ENCODE measurements at places on chromosomes 13 and 19.

- DNase-seq, result no peak
These were observed 22.1 kb downstream of the FBN3 start for GRCh38 chr19:8127311-8127710.

- DNase-seq, result no peak
These were observed 131.9 kb downstream of the ITGBL1 start for GRCh38 chr13:101584331-101584730.

DNA sequence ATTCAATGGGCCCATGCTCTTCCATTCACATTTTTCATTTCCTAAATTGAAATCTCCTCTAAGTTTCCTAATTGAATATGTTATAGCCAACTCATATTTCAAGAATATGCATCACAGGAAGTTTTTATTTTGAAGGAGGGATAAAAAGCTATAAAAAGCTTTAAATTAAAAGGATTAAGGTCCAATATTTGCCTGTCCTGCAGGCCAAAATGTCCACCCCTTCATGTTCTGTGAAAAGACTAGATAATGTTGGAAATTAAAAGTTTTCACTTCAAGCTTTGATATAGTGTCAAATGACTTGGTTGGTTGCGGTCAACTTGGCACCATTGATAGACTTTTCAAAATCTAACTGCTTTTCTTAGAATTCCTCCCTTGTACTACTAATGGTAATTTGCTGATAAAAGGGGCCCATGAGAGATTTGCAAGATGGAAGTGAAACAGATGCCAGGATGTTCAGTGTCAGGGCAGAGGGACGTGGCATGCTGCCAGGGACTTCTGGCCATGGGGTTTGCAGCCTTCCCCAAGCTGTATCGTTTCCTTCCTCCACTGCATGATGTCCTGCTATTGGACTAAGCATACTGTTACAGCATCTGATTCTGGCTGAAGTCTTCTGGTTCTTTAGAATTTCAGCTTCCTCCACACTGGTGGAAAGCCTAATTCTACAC, 547.3 kb upstream of the MIR17HG start:
- DNase-seq, result no peak

DNA sequence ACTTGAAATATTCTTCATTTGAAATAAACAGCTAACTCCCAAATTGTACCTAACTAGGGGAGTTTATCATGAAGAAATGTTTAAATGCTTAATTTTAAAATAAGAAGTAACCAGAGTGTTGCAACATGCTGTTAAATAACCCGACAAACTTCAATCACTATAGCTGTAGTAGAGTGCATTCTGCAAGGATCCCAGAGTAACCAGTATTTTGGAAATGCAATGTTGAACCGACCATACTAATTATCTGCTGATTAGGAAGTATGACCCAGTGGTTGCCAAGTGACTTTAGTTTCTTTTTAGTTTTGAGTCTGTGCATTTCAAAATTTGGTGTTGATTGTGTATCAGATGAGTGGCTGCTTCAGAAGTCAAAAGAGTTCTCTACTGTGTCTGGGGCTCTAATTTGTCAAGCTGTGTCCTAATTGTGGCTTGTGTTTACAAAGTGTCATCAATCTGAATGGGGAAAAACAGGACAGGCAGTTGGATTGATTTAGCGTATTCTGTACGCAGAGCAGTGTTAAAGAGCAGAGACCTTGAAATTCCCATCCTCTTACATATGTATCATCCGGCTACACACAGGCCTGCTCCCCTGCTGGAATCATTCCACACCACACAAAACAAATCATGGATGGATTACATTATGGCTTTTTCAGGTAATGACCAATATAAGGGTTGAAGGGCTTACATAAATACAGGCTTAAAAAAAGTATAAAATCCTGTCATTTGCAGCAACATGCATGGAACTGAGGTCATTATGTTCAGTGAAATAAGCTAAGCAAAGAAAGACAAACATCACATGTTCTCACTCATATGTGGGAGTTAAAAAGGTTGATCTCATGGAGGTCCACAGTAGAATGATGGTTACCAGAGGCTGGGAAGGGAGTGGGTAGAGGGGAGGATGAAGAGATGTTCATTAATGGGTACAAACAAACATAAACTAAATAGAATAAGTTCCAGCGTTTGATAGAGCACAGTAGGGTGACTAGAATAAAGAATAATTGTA, 351.5 kb downstream of the KLF12 start:
- peak; percentile 16 for DNase-seq

DNA sequence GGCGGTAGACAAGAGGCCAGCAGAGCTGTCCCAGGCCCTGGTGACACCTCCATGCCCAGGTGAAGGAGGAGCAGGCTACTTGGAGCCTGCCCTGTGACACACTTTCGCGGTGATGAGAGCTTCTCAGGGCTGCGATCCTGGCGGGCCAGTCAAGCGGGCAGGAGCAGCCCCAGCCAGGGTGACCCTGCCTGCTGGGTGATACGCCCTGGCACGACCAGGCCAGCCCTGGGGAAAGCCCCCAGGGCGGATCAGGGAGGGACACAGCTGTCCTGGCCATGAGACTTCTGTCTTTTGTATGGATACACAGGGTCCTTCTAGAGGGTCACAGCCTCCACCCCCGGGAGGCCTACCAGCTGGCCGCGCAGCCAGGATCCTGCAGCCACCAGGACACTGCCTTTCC, 13.1 kb downstream of the DNM2 start:
- DNase-seq, result no peak

GRCh38 chr19:50252111-50252886, 48.9 kb downstream of the MYH14 start:
- no peak for DNase-seq

- DNase-seq, result no peak
These were observed 66.4 kb downstream of the ZAR1L start for GRCh38 chr13:32248801-32249200.

GRCh38 chr19:43224855-43225253, 19.4 kb upstream of the PSG4 start:
- DNase-seq, result no peak

DNA sequence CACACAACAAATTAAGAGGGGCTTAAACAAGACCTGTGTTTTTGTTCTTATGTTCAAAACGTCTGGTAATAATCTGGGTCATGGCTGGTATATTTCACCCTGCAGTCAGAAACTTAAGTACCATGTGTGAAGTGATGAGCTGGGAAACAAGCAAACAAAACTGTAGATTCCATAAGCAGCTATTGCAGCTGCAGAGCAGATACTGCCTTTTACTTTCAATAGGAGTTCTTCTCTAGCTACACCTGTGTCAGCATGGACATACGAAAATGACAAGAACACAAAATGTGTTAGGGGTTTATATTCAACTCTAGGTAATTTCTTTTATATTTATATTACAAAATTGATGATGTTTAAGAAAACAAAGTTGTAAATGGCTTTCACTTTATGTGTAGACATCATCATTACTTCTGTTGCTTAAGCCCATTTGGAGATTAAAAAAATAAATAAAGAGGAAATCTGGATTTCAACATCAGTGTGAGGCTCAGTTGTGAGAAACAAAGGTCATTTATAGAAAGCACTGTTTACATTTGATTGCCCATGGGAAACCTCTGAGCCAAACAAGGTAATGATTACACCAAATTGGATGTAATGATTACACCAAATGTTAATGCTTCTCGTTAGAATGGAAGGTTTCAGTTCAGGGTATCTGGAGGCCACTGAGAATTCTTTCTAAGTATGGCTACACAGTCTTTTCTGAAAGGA, 451.0 kb upstream of the SLC10A2 start:
- peak; percentile 44 for DNase-seq

GRCh38 chr13:91085127-91085526, 262.4 kb upstream of the MIR17HG start:
- no peak for DNase-seq

DNA sequence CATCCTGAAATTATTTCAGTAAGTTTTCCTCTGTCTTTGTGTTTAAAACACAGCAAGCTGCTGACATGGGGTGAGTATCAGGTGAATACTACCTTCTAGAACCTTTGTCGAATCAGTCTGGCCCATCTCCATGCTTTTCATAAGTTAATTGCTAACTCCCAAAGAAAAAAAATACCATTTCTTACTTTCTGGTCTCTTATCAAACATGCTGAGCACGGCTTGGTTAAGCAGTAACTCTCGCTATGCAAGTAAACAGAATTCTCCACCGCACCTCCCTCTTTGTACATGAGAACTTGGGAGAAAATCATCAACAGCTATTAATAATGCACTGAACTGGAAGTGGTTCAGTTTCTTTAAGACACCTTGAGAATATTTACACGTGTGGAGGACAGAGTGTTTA, 88.6 kb downstream of the FGF9 start:
- DNase-seq, result no peak

GRCh38 chr13:71460211-71460610, 406.8 kb downstream of the DACH1 start:
- DNase-seq, result no peak

GRCh38 chr19:4130744-4131438, 7.0 kb upstream of the MAP2K2 start:
- no peak for DNase-seq

DNA sequence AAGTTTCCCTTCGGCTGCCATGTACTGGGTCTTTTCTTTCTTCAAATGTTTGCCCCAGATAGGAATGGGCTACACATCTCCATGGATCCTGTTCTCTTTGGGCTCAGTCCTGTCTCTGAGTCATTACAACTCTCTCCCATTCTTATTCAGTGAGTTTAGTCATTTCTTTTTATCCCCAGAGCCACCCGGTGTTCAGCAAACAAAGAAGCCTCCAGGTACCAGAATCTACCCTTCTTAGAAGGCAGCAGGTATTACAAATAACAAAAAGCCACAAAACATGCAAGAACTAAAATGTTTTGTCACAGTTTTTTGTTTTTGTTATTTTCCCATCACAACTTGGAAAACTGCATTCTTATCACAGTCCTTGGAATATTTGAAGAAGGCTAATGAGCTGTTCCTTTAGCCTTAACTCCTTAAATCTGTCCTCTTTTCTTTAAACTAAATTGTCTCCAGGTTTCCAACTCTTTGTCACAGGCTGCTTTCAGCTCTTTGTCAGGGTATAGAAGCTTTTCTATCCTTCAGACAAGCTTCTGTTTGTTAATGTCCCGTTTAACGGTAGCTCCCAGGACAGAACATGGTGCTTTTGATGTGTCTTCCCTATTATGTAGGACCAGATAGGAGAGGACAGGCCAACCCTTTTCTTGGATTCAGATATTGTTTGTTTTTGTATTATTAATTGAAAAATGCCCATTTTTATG, 215.5 kb upstream of the HTR2A start:
- no peak for DNase-seq

DNA sequence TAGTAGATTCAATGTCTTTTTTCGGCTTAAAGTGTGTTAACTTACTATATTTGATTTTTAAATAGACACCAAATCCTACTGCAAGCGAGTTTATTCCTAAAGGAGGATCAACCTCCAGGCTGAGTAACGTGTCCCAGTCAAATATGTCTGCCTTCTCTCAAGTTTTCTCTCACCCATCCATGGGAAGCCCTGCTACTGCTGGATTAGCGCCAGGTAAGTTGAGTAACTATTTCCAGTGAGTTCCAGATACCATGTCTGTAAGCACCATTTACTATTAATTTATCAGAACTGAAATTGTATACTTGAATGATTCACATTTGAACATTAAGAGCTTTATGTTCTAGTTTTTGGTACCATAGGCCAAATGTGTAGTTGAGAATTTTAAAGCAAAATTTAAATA, 81.8 kb downstream of the PAN3 start:
- no peak for DNase-seq

- peak; percentile 79 for DNase-seq
These were observed 13.9 kb downstream of the APLP1 start for GRCh38 chr19:35882114-35882832.

DNA sequence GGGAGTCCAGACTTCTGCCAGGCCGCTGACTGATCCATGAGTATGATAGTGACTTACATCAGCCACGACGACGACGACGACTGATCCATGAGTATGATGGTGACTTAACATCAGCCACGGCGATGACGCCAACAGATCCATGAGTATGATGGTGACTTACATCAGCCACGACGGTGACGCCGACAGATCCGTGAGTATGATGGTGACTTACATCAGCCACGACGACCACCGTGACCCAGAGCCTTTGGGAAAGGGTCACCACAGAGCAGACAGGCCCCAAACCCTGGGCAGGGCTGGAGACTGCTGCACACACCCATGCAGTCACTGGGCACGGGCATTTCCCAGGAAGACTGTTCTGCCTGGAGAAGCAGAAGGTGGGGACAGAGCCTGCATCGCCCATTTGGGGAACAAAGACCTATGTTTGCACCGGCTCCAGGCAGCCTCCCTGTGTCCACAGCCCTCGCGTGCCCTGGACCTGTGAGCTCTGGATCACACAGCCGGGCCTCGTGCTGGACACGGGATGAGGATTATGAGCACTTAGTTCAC, 130.9 kb upstream of the SPACA7 start:
- no peak for DNase-seq

GRCh38 chr13:27258637-27259386, 7.5 kb downstream of the RPL21 start:
- DNase-seq, result no peak

DNA sequence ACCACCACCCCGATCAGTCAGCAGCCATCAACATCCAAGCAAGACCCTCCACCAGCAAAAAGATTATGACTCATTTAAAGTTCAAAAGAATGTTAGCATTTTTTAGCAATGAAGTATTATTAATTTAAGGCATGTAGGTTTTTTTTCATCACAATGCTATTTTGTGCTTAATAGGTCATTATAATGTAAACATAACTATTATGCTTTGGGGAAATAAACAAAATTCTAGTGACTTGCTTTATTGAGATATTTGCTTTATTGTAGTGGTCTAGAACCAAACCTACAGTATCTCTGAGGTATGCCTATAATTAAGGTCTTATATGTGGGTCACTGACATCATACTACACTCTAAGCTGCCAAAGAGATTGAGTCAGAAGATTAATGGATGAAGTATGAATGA, 20.0 kb downstream of the KLF12 start:
- DNase-seq, result no peak

DNA sequence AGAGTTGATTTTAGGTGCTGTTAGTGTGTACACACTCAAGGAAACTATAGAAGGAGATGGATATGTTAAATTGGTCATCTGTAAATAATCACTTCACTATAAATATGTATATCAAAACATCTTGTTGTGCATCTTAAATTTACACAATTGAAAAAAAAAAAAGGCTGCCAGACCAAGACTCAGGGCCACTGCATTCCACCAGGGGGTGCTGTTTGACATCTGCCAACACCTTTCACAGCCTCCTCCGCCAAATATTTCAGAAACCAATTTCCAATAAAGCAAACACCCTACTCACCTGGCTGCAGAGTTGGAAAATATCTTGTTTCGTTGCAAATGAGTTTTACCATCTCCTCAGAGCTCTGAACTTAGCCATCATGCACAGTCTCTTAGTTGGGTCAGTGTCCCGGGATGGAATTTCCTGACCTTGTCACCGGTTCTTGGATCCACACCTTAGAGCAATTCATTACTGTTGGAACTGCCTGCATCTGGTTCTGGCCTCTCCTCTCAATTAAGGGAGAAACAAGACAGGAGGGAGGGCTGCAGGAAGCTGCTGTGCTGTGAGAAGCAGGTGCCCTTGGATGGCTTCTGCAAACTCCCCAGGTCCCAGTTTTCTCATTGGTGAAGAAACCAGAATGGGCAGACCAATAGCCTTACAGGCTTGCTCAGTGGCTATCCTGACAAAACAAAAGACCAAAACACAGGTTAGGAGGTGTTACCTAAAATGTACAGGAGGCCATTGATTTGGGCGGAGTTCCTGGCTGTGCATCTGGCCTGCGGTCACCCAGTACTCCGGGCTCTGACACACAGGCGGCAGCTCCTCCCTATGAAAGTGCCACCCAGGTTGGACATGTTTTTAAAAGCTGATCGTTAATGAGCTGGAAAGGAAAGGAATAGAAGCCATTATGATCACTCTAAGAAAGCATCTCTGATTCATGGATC, 746.6 kb downstream of the UQCRFS1 start:
- DNase-seq, result peak; percentile 58

GRCh38 chr13:74171641-74172040, 37.4 kb upstream of the KLF12 start:
- DNase-seq, result no peak

- DNase-seq, result no peak
These were observed 77.4 kb downstream of the DOCK9 start for GRCh38 chr13:98900442-98900841.

Data from NCI-H1092 treated with DMSO at 0.1 percent for 48 hours (cell line).